ENCODE measurements at places on chromosomes 7 and 10. TPM values are rescaled to one million over a fixed set of nuclear protein-coding genes. Genes with fewer than 3 reads are reported as not detected.
A peak's percentile ranks its signal among the peaks of the same experiment; 100 is the strongest.

GRCh38 chr10:80452640-80453039 lies 1.5 kb upstream of the TSPAN14 start:
- no peak for DNase-seq

DNA sequence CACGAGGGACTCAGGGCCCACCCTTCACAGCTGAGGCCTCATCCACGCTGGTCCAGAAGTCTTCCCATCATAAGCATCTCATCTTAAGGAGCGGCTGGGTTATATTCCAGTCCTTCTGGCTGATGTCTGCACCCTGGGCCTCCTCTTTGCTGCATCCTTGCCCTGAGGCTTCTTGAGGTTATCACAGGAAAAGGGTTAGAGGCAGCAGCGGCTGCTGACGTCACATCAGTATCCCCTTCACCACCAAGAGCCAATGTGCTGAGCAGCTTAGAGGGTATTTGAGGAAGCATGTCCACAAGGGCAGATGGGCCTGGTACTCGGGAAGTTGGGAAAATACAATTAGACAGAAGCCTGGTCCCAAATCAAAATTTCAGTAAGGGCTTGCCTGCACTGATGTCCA lies 125.1 kb downstream of the PLXNA4 start:
- no peak for DNase-seq

DNA sequence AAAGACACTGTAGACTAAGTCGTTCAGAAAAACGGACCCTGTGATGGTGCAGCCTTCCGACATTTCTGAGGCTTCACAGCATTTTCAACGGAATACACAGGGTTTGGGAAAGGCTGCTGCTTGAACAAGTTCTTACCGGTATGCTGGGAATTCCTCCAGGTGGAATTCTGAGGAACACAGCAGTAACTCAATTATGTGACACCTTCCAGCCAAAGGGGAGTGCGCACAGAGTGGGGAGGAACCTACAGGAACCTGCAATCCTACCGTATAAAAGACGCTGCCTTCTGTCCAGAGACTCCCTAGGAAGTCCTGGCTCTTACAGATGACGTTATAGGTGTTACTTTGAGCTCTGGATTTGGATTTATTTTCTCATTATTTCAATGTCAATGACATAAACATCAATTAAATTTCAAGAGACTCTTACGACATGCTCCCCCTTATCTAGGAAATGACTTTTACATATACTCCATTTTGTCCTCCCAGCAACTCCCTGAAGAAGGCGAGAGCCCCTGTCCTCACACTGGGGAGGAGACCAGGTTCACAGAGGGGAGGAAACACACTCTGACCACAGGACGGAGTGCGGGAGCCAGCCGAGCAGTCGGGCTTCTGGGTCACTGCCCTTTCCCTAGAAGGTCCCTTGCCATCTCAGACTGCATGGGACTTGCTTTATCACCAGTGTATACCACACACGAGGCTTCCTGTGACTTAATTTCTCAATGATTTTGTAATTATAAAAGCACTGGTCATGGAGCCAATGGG lies 27.9 kb downstream of the VIPR2 start:
- no peak for DNase-seq

- no peak for DNase-seq
Measured at GRCh38 chr10:51832652-51833383, 133.4 kb upstream of the CSTF2T start.

- DNase-seq = no peak
Measured at GRCh38 chr10:95248989-95249388, 41.8 kb downstream of the PDLIM1 start.

GRCh38 chr10:116043861-116044260 lies 229.1 kb downstream of the GFRA1 start:
- no peak for DNase-seq

- no peak for DNase-seq
Measured at GRCh38 chr7:5638994-5639393, 142.5 kb downstream of the RNF216 start.

DNA sequence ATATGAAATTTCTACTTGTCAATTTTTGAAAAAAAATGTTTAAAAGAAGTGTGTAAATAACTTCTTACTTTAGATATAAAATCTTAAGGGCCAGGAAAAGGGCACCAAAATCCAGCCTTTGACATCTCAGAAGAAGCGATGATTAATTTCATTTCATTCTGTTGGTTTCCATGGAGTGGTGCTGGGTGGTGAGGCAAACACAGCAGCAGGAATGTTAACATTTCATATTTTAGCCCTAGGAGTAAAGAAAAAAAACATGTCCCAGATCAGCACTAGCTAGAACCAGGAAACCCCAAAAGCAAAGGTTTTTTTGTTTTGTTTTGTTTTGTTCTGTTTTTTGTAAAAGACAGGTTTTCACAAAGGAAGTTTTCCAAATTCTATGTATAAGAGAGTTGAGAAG lies 298.8 kb upstream of the C7orf33 start:
- DNase-seq = no peak

DNA sequence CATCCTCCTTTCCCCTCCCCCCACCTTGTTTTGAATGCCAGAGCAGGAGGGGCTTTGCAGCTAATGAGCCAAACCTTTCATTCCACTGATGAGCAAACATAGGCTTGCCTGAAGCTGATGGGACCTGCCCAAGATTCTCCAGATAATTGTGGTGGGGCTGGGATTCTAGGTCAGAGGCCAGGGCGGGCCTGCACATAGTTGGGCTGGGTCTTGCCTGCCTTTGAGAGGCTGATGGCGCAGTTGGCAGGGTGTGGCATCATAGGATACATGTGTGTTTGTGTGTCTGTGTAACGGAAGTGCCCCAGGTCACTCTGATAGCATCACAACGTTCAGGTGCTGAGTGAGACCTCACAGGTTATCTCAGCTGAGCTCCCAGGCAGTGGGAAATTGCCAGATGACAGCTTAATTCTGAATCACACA lies 22.9 kb downstream of the BTBD16 start:
- DNase-seq = no peak

GRCh38 chr7:51077987-51078370 lies 238.6 kb downstream of the COBL start:
- DNase-seq = no peak

- DNase-seq = no peak
Measured at GRCh38 chr7:47330026-47330425, 251.9 kb downstream of the TNS3 start.

DNA sequence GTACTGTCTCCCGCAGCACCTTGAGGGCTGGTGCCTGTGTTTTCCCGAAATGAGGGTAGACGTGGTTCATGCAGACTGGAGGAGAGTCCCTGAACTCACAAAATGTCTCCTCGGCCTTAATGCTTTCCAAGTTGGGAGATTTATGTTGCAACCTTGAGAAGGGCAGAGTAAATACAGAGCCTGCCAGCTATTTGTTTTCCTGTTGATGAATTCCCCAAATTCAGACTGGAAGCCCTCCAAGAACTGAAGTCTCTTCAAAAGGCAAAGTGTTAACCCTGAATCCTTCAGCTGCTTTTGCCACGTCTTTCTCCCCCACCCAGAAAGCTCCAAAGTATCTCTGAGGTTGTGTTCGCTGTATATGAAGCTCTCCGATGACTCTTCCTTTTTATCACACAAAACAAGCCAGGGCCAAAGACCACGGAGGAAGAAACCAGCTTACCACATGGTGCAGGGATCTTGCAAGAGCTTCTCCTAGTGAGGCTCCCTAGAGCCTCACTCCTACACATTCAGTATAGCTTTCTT lies 254.7 kb upstream of the NFE2L3 start:
- no peak for DNase-seq

- no peak for DNase-seq
Measured at GRCh38 chr7:191981-192649, at the start of gene FAM20C. Gene FAM20C, plus strand, starts transcription at chr7:192571. Its CDS starts 629 bp downstream, at chr7:193200.

DNA sequence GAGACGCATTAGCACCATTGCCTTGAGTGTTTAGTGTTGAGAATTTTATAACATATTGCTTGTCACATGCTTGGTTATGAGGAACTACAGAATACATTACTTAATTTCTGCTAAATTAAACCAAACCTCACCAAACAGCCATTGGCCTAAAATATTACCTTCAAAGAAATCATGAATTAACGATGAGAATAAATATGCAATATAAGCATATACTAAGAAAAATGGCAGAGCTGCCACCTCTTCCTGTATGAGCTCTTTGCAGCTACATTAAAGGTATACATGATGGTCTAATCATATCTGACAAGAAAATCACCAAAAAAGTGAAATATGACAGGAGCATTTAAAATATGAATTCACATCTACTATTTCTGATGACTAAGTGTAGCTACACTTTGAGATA lies 5.2 kb upstream of the RHEB start:
- DNase-seq = no peak

GRCh38 chr7:130299866-130300265 lies 6.9 kb downstream of the CPA4 start:
- DNase-seq = no peak

DNA sequence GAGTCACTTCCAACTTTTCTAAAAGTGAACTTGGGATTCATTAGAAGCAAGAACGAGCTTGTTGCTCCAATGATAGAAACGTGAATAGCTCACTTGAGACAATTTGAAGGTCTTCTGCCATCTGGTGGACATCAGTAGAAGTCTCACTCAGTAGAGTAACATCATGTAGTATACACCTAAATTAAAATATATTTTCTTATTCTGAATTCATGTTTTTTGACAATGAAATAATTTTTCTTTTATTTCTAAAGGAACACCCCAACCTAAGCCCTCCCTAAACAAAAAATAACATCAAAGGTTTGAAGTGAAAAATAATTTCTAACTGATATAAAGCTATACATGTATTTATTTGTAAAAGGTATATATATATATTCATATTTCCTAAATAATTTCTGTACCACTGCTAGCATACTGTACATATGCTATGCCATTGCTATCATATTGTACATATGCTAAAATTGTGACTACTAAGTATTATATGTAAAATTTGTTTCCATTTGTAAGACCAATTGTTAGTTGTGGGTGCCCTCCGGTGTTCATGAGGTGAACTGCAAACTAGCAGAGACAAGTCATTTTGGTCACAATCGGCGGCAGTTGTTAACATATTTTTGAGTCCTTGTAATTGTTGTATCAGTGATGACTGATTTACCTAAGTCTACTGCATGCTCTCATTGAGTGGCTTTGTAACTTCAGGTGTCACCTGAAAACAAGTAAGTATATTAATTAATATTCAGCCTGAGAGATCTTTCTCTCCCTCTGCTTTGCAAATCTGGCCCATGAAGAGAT lies 121.9 kb downstream of the PTPRZ1 start:
- DNase-seq = peak; percentile 53

- no peak for DNase-seq
Measured at GRCh38 chr7:151694828-151695580, 175.3 kb upstream of the RHEB start.

DNA sequence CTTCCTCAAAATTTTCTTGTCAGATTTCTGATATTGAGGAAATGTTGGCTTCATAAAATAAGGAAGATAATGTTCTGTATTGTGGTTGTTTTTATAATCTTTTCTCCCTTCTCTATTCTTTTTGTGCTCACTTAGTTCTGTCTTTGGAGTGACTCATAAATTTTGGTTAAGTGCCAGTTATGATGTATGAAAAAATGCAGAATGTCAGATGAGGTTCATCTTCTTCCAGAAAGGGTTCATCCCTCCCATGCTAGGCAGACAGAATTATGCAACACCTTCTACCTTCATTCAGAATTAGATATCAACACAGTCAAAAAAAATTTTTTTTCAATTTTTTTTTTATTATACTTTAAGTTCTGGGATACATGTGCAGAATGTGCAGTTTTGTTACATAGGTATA lies 36.6 kb upstream of the CYP2C19 start:
- no peak for DNase-seq

DNA sequence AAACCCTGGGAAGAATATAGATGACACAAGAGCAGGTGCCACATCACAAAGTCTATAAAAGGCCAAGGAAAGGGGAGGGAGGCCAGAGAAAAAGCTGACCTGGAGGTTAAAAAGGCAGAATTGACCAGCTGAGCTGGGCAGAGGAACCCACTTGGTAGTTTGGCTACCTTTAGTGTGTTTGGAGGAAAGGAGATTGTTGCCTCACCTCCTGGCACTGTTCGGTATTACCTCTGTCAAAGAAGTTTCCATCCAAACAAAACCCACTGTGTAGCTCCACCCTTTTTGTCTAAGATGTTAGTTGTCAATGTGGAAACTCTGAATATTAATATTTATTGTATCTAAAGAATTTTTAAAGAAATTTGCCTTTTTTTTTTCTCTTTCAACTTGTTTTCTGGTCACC lies 23.4 kb downstream of the ENTPD7 start:
- DNase-seq = no peak

GRCh38 chr10:57593983-57594573 lies 673.6 kb downstream of the IPMK start:
- DNase-seq = no peak

- DNase-seq = no peak
Measured at GRCh38 chr7:69994218-69994617, 395.9 kb downstream of the AUTS2 start.

GRCh38 chr7:70663680-70664079 lies 468.3 kb upstream of the GALNT17 start:
- DNase-seq = no peak

DNA sequence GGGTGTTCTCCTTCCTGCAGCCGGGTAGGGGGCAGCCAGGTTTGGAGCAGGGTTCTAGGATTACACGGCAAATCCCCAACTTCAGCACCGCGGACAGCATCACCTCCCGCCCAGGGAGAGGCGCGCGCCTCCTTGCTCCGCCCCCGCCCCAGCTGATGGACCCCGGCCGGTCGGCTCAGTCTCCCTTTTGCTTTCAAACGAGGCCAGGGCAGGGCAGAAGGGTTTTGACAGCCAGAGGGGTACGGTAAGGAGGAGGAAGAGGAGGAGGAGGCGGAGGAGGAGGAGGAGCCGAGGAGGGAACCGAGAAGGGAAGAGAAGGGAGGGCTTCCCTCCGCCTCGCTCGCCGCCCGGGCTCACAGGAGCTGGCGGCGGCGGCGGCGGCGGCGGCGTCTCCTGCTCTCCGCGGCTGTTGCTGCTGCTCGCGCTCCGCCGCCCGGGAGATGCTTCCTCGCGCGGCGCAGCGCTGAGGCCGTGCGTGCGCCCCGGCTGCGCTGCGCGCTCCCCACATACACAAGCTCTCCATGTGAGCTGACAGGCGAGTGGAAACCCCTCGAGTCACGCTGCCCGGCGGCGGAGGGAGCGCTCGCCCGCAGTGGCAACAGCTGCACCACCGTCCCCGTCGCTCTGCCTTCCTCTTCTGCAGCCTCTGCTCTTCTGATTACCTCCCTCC lies 615 bp upstream of the CNTNAP2 start:
- peak; percentile 34 for DNase-seq

GRCh38 chr7:100720671-100721504 lies 620 bp downstream of the EPO start:
- no peak for DNase-seq

GRCh38 chr10:13750299-13751190 lies 163.8 kb downstream of the PRPF18 start:
- DNase-seq = no peak

Gene ASB4
- 32.5 TPM for polyA plus RNA-seq

Gene MYOF
- polyA plus RNA-seq = 52.4 TPM

Gene VSTM4
- polyA plus RNA-seq = 40.9 TPM

Gene NEBL
- polyA plus RNA-seq = 0.96 TPM

Gene ADRA2A
- polyA plus RNA-seq = 4.4 TPM

Gene HHEX
- 7.3 TPM for polyA plus RNA-seq

Gene FAM13C
- polyA plus RNA-seq = 27.4 TPM

Gene H2BK1
- polyA plus RNA-seq = not detected

Gene GDI2
- 224 TPM for polyA plus RNA-seq

Gene ENTPD1
- polyA plus RNA-seq = 12.3 TPM

Gene ACBD7
- polyA plus RNA-seq = 0.94 TPM

Gene CYP2C19
- polyA plus RNA-seq = not detected

Gene IGF2BP3
- 27.8 TPM for polyA plus RNA-seq

Gene TDRD1
- polyA plus RNA-seq = 0.13 TPM

Gene GOLGA7B
- 0.06 TPM for polyA plus RNA-seq

Gene ABCB4
- polyA plus RNA-seq = 0.40 TPM

Gene TMEM176B
- 14.4 TPM for polyA plus RNA-seq

Gene HOXA6
- 8.7 TPM for polyA plus RNA-seq

Data from forelimb muscle (tissue), 1 donor.